Urinary bladder (tissue), 4 donors: ENCODE measurements at places on chromosomes 7 and 10. TPM values are rescaled to one million over a fixed set of nuclear protein-coding genes. Genes with fewer than 3 reads are reported as not detected.

- no peak for DNase-seq
Measured at GRCh38 chr7:108627476-108628051, 57.9 kb downstream of the DNAJB9 start.

- no peak for DNase-seq
Measured at GRCh38 chr10:34507217-34507616, 307.9 kb downstream of the PARD3 start.

- no peak for DNase-seq
Measured at GRCh38 chr10:8054244-8054493, 319 bp upstream of the GATA3 start.

GRCh38 chr7:44618753-44619152 is 12.3 kb downstream of the OGDH start:
- DNase-seq = no peak

GRM3 gene
- not detected for polyA plus RNA-seq

FANK1 gene
- polyA plus RNA-seq = 1.5 TPM

GSTO2 gene
- 3.4 TPM for polyA plus RNA-seq

CDC14C gene
- polyA plus RNA-seq = 0.09 TPM

- DNase-seq = no peak
Measured at GRCh38 chr10:86944907-86945306, 12.5 kb downstream of the MMRN2 start.

DNA sequence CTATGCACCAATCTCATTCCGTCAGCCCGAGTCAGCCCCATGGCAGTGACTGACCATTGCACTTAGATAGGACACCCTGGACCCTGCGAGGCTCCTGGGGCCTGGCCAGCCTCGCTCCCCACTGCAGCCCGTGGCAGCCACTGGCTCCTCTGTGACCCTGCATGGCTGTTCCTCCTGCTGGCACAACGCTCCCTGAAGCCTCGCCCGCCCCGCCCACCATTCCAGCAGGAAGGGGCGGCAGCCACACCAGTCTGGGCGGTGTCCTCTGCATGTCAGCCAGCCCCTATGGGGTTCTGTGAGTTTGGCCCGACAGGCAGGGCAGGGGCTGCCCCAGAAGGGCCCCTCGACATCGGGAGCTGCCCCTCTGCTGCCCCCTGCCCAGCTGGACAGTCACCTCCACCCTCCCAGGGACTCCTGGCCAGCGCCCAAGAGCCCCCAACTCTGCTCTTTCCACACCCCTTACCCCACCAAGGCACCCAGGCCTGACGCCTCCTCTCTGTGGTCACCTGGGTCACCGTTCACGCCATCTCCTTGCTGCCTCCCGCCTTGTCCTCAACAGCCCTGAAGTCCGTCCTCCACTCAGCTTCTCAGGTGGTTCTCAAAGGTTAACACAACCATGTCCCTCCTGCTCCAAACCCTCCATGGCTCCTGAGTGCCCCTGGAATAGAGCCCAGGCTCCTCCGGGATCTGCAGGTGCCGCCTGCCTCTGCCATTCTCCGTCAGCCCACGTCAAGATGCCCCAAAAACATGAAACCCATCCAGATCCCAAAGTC is 103.5 kb downstream of the MICALL2 start:
- no peak for DNase-seq

DNA sequence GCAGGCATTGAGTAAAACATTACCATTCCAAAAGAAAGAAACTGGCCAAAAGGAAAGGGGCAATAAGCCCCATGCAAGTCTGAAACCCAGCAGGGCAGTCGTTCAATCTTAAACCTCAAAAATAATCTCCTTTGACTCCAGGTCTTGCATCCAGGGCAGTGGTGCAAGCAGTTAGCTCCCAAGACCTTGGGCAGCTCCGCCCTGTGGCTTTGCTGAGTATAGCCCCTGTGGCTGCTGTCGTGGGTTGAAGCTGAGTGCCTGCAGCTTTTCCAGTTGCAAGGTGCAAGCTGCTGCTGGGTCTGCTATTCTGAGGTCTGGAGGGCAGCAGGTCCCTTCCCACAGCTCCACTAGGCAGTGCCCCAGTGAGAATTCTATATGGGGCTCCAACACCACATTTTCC is 580.1 kb upstream of the AUTS2 start:
- no peak for DNase-seq

DNA sequence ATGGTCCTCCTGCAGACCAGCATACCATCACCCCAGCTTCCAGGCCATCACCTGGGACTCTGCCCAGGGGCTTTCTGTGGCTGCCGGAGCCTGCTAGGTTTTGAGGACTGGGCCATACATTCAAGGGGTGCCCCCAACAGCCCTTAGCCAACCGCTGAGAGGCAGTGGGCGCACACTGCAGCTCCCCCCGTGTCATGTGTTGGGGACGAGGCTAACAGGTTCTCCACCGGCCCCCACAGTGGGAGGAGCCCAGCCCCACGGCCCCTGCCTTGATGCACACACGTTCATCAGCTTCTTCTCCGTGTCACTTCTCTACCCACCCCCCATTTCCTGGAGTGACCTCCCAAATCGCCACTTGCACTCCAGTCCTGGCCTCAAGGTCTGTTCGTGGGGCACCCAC is 543.2 kb upstream of the FOXK1 start:
- DNase-seq = no peak

GRCh38 chr7:149765399-149766121 is 7.8 kb downstream of the ZNF467 start:
- DNase-seq = no peak
